ENCODE measurements at places on chromosomes 11 and 22.

GRCh38 chr11:43948341-43949225, 6.1 kb downstream of the C11orf96 start:
- DNase-seq = no peak

- DNase-seq = no peak
Observed at GRCh38 chr22:23175817-23176644, 4.3 kb upstream of the BCR start.

DNA sequence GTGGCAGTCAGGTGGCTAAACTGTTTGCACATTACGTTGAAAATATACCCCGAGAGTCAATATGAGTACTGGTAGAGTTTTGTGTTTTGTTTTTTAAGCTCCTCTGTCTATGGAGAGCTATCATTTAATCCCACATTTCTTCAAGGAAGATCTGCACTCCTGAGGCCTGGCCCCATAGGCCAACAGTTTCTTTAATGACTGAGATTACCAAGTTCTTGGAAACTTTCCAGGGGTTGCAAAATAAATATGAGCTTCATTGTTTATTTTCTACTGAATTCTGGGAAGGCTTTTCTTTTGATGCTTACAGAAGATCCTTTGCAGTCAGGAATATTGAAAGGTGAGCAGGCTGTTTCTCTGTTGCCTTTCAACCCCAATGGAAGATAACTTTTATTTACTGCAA, 452.0 kb downstream of the JRKL start:
- DNase-seq = no peak

DNA sequence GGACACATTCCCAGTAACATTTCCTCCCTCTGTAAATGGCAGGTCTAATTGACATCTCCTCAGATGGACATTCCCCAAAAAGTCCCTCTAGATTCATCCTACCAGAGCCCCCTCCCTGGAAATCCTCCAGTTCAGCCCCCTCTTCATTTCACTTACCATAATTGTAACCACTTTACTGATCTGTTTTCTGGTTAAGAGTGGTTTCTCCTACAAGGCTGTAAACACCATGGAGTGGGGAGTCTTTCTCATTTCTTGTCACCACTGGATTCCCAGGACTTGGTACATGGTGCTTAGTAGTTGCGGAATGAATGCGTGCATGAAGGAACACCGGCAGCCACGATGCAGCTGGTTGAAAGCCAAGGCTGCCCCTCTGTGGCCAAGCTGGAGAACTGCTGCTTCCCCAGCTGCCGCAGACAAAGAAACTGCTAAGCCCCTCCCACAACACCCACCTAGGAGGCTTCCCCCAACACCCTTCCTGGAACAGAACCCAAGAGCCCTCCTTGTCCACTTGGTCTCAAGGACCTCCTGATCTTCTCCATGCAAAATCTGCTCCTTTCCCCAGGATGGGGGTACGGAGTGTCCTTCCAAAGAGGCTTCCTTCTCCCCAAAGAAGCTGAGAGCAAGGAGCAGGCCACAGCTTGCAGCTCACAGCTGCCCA, 18.6 kb upstream of the SCARF2 start:
- peak; percentile 77 for DNase-seq

GRCh38 chr11:24900514-24900913, 403.7 kb downstream of the LUZP2 start:
- no peak for DNase-seq

- no peak for DNase-seq
Observed at GRCh38 chr11:35672608-35673007, 10.0 kb downstream of the TRIM44 start.

DNA sequence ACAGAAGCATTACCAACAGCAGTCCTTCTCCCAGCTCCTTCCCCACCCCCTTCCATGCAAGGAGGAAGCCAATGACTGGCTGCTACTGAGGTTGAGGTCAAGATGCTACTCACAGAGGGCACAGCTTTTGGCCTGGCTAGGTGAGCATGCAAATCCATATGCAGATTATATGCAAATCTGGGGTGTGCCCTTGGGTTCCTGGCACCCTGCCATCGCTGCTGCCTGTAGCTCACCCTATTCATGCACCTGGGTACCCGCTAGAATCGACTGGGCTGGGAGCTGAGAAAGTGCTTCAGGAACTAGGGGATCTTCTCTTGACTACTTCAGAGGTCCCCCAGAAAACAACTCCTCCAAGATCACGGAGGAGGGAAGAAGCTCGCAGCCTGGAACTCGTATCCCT, 4.0 kb downstream of the DSCAML1 start:
- DNase-seq = no peak

DNA sequence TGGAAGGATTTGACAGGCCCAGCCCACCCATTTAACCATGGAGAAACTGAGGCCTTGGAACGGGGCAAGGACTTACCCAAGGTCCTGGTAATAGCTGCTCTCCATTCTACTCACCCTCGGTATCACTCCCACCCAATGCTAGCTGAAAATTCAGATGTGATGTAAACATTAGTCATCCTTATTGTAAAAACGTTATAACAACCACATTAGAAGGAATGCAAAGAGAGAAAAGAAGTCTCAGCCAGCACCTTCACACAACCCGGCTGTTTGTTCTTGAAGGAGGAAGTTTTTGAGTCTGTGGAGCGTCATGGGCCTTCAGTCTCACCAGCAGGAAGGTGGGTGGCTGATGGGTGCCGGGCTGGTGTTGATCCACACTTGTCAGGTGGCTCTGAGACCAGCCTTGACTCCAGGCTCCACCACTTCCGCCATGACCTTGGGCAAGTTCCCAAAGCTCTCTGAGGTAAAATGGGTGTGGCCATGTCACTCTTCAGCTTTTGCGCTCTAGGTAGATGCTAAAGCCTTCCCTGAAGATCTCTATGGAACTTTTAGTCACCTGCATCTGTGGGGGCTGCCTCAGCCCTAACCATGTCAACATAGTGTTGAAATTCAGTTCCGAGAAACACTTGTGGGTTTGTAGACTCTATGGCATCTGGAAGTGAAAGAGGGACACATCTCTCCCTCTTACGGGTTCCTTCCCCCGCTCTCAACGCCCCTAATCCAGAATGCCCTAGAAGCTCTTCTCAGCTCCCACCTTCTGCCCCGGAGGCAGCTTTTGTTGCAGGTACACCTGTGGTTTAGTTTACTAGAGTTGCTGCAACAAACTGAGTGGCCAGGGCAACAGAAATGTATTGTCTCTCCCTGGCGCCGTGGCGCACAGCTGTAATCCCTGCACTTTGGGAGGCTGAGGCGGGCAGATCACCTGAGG, 14.8 kb downstream of the CD6 start:
- peak; percentile 93 for DNase-seq

- DNase-seq = no peak
Observed at GRCh38 chr22:20401376-20402014, 7.5 kb downstream of the ZNF74 start.

- no peak for DNase-seq
Observed at GRCh38 chr11:120179057-120179672, 31.7 kb upstream of the OAF start.

DNA sequence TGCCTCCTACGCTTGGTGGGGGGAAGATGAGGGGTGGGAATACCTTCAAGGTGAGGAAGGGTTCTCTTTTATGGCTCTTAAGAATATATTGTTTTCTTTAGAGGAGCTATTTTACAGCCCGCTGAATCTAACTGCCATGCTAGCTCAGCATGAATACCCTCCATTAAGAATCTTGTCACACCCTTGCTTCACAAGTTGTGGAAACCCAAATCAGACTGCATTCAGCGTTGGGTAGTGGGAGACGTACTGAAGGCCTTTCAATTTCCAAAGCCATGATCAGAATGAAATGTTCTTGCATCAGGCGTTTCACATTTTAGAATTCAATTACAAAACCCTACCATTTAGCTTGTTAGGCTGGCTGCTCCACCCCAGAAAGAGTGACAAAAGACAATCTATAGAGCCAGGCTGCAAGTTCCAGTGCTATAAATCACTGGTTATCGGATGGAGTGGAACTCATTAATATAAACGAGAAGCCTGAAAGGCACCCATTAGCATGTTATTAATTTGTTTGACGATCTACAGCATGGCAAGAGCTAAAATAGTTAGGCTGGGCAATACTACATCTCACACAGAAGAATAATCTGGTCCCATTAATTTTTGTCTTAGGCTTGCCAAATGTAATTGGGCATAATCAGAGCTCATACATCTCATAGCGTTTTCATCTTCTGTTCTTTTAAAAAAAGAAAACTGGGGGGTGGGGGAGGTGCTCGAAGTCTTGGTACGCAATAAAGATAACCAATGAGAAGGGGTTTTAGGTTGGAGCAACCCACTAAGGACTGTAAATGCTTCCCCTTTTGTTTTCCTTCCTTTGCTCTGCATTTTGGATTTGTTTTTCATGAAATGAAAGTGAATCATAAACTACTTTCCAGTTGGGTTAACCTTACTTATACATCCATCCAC, 57.5 kb downstream of the ABTB2 start:
- no peak for DNase-seq

GRCh38 chr11:117419482-117420142, 92.0 kb downstream of the CEP164 start:
- DNase-seq = no peak

- no peak for DNase-seq
Observed at GRCh38 chr11:66868082-66868725, 11.3 kb downstream of the LRFN4 start.

- DNase-seq = no peak
Observed at GRCh38 chr11:90171359-90171758, 36.9 kb downstream of the NAALAD2 start.

GRCh38 chr22:35292786-35293185, 6.9 kb upstream of the TOM1 start:
- no peak for DNase-seq

DNA sequence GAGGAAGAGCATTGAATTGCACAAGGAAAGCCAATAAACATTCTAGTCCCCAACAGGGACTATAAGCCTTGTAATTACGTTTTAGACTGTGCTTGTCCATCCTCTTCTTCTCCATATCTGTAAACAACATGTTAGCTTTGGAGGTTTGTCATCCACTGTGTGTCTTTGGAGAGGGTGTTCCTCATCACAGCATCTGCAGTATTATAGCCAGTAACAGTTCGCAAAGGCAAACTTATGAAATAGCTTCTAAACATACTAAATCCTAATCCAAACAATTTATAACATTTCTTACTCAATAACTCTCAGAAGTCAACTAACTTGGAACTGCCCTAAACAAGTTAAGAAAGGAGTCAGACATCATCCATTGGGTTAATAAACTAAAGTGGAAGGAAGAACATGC, 10.3 kb upstream of the BDNF start:
- DNase-seq = no peak

GRCh38 chr11:236774-237767, at the start of gene PSMD13:
PSMD13 (plus strand) TSS chr11:236976; CDS start chr11:237050, 74 bp downstream.
- DNase-seq = peak; percentile 80

DNA sequence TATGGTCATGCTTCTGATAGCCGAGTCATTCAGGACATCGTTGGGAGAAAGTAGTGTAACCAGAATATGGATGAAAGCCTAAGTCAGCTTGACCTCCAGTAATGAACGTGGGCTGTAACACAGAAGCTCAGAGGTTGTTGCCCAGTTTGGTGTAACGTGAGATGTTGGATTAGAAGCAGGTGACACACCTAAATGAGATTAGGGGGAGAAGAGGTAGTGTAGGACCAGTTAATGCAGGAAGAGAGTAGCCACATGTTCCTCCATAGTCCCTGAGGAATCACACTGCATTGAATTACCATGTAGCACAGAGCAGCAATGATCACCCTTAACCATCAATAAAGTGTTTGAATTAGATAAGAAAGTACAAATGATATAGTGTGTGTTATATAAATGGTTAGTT, 20.4 kb downstream of the FBXO7 start:
- DNase-seq = no peak

- DNase-seq = no peak
Observed at GRCh38 chr11:24295360-24295759, 201.5 kb upstream of the LUZP2 start.

- DNase-seq = no peak
Observed at GRCh38 chr22:21990445-21991303, 8.1 kb upstream of the TOP3B start.

GRCh38 chr22:42418811-42419242, 13.4 kb downstream of the NFAM1 start:
- no peak for DNase-seq

DNA sequence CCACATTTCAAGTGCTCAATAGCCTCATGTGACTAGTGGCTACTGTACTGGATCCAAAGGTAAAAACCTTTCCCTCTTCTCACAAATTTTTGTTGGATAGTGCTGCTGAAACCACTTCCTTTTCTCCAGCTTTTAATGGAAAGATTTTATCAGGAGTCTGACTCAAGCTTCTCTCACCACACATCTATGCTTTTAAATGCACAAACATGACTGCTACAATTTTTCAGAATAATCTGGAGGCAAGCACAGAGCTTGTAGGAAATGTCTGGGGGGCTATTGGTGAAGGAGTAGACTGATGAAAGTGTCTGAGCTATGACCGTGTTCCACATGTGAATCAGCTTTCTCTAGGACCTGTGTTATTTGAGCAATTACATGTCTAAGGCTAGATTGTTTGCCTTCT, 101.1 kb upstream of the FAT3 start:
- DNase-seq = no peak

DNA sequence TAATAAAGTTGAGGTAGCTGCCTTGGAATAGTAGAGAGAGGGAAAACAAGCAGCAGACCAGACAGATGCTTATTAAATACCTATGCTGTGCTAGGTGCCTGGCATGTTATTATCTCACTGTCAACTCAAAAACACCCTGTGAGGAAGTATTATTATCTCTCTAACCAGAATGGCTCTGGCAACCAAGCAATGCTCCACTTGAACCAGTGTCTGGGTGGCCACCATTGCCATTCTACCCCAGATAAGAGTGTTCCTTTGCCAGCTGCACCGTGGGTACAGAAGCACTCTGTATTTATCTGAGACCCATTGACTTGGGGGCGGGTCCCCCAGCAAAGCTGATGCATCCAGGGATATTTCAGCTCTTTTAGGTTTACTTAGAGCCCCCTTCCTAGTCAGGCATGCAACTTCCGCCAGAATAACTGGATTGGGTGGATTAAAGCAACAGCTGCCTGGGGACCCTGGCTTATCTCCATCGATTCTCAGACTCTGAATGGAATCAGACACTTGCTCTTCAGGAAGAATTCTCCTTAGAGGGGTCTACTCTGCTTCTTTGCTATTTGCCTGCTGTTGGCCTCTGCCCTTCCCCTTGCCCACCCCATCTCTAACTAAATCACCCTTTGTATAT, 49.1 kb downstream of the RCN1 start:
- DNase-seq = no peak

- DNase-seq = no peak
Observed at GRCh38 chr11:11446967-11447366, 93.9 kb upstream of the CSNK2A3 start.

GRCh38 chr22:27835446-27835845, 33.9 kb upstream of the MN1 start:
- DNase-seq = no peak

GRCh38 chr22:38569181-38569971, 607 bp downstream of the DMC1 start:
- no peak for DNase-seq

- no peak for DNase-seq
Observed at GRCh38 chr11:20310137-20310536, 53.4 kb upstream of the HTATIP2 start.

- DNase-seq = no peak
Observed at GRCh38 chr11:28956446-28956845, 848.3 kb downstream of the METTL15 start.

GRCh38 chr22:43262990-43263644, 76.2 kb upstream of the TTLL12 start:
- peak; percentile 35 for DNase-seq

Measured in CD4-positive, alpha-beta T cell treated with Interleukin-15 for 4 hours (primary cell).